Stimulated activated CD8-positive, alpha-beta memory T cell treated with anti-CD3 and anti-CD28 coated beads, Interleukin-7, amount 100 ng/mL, for 24 hours (primary cell): ENCODE measurements at places on chromosomes 2 and 18.

DNA sequence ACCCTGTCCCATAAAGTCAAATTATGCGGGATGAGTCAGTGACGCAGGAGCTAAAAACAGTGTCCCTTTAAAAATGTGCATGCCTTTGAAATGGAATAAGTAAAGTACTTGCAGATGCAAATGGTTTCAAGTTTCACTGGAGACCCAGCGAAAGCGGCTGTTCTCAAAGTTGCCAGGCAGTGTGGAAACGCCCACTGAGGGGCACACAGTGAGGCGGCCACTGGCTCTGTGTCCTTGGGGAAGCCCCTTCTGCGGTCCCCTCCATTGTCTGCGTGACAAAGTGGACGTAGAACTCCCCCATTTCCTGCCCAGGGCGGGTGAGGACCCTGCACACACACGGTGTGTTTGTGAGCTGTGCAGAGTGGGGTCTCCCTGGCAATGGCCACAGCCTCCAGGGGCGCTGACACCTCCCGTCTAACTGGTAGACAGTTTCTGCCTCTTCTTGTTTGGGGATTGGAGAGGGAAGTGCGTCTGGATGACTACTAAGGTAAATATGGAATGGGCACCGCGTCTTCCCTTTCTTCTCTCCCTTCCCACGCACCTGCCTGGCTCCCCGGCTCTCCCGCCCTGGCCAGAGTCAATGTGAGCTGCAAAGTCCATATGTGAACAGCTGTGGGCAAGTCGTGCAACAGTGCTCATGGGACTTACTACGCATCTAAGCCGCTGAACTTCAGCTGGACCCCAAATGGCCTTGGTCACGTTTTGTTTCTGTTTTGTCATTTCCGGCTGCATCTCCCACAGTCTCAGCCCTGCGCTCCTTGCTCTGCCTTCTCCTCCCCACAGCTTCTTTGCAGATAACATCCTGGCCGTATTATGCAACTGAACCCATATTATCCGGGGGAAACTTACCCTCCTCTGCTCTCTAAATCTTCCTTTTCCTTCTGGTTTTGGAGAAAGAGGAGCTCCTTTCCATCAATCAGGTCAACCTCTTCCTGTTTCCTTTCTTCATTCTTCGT is 33.7 kb upstream of the ZNF516 start:
- no peak for DNase-seq

- no peak for DNase-seq
Measured at GRCh38 chr2:19611491-19612332, 253.3 kb upstream of the OSR1 start.

- no peak for DNase-seq
Measured at GRCh38 chr2:196481324-196481697, 158.2 kb upstream of the CCDC150 start.

DNA sequence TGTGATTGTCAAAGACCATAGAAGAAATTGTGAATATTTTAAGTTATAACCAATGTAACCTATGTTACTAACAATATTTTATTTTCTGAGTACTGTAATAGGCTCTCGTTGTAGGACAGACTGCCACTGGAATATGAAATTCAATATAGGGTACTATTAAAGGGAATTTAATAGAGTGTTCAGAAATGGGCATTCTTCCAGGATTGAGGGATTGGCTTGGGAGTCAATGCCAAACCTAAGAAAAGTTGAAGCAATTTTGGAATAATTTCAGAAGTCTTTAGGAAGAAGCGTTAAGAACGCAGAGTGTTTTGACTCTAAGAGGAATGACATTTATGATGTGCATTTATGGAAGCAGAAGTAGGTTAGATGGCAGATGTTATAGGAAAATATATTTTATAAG is 79.0 kb downstream of the ACVR2A start:
- no peak for DNase-seq

DNA sequence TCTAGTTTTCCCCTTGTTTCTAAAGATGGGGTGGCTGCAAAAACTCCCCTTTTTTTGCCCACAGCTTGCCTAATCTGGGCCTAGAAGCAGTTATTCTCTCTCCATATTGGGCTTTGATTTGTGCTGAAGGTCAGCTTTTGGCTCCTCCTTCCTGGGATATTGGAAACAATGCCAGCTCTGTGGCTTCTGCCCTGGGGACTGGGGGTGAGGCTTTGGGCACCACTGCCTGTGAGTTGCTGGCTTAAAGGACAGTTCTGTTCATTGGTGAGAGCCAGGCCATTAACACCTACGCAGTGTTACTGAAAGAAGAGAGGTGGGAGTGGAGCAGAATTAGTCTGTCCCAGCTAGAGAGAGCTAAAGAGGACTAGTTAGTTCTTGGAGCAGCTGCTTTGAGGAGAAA is 4.3 kb downstream of the UBXN2A start:
- no peak for DNase-seq

GRCh38 chr2:60252581-60253150 is 300.8 kb downstream of the BCL11A start:
- DNase-seq = no peak

DNA sequence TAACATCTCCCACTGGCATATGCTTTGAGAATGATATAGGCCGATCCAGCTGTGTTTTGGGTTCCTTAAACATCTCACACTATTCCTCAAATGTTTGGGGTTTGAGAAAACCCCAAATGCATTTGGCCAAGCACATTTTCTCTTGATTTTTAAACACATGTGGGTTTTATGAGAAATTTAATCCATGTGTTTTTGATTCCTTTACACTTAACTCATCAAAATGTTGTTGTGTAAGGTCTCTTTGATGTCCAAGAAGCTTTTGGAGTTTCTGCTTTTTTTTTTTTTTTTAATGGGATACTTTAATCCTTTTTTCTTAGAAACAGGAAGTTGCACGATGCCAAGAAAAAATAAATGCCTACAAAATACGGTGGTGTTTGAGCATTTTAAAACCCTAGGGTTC is 339.8 kb upstream of the TCF4 start:
- DNase-seq = no peak

GRCh38 chr2:232835687-232836208 is 34.3 kb upstream of the SNORC start:
- DNase-seq = no peak

DNA sequence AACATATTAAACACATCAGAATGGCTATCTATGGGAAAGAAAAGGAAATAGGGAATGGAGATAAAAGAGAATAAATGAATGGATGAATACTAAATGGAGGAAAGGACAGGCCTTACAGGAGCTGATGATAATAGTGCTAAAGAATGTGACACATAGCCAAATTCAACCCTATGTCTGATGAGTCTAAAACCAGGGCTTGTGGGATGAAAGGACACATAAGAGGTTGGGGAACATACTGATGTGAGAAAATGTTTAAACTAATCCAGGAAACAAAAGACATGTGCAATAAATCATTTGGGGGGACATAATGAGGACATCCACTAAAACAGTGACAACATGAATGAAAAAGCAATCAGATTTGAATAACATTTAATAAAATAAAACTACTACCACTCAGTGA is 120.0 kb downstream of the DYM start:
- no peak for DNase-seq

DNA sequence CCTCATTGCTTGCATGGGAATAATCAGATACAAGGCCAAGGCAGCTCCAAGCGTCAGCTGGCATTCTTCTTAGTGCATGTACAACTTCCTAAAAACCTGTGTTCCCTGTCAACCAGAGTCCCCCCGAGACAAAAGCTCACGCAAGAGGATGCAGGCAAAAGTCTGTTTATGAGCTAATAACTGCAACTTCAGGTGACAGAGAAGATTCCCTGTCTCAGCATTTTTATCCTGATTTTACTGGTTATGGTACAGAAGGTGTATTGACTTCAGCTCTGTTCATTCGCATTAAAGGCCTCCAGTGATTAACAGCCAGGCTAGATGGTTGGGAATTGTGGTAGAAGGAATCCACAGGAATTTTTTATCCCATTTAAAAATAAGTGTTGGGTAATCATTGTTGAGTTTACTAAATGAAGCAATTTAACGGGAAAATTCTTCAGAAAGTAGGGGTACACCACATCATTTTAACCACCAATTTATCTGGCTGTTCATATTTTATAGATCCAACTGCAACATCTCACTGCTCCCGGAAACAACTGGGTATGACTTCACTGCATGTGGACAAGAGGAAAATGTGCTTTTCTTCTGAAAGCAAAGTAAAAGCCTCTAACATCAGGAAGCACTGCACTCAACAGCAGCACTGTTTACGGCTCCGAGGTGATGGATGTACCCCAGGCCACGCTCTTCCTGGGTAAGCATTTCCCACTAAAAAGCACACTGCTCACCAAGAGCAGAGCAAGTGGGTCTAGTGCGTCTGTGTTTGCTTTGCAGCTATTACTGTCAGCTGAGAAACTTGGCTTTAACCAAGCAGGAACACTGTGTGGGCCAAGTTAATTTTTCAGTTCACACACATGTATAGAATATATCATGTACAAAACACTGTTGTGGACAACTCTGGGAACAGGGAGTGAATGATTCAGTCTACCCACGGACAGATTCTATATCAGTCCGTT is 31.9 kb downstream of the CCBE1 start:
- no peak for DNase-seq

- DNase-seq = no peak
Measured at GRCh38 chr2:100757621-100758394, 62.1 kb upstream of the NPAS2 start.

GRCh38 chr18:25103468-25104155 is 248.4 kb downstream of the ZNF521 start:
- DNase-seq = no peak

DNA sequence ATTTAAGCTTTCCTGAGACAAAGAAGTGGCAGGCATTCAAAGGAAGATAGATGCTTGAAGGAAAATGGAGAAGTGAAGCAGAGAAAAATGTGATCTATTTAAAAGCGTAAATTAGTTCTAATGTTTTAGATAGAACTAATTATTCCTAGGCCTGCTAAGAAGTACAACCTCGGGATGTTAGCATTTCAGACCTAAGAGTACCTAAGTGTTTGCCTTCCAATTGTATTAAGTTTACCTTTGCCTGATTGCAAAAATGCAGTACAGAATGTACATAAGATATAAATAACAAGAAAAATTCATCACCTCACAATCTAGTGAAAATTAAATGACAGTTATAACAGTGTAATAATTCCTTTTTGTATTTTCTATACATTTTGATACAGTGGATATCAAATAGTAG is 71.1 kb upstream of the HNMT start:
- no peak for DNase-seq

DNA sequence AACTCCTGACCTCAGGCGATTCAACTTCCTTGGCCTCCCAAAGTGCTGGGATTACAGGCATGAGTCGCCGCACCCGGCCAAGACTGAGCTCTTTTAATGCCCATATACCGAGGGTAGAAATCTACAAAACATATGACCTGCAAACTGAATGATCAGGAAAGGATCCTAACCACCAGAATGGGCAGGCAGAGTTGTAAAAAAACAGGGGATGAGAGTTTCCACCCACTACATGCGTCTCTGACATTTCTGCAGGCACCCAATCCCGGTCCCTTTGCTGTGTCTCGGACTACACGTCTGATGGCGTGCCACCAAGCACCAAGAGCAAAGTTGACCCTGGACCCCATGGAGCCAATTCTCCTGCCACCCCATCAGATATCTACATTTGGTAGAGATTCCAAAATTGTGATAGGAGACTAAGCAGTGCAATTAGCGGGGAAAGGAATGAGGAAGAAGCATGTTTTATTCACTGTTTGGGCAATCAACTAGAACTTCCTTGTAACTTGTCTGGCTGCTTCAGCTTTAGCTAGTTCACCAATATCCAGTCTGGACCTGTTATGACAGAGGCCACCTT is 74.1 kb downstream of the ATP8B1 start:
- DNase-seq = no peak
